Posterior cingulate gyrus (tissue), 11 donors: ENCODE measurements at places on chromosomes 6 and 20.
A peak's percentile ranks its signal among the peaks of the same experiment; 100 is the strongest.

DNA sequence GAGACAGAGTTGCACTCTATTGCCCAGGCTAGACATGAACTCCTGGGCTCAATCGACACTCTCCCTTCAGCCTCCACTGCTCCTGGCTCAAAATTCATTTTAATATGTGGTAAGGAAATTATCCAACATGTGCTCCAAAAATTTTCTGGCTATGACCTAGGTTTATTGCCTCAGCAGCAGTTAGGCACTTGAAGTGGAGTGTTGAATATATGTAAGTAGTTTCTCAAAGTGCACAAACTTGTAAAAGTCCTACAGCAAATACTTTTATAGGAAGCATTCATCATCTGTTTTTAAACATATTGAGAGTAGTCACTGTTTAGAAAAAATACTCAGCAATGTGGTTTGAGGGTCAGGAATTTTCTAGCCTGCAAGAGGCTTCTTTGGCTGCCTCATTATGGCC is 13.2 kb downstream of the FILIP1 start:
- no peak for DNase-seq

- DNase-seq: no peak
These were observed 68.6 kb downstream of the EPHA7 start for GRCh38 chr6:93350774-93351173.

DNA sequence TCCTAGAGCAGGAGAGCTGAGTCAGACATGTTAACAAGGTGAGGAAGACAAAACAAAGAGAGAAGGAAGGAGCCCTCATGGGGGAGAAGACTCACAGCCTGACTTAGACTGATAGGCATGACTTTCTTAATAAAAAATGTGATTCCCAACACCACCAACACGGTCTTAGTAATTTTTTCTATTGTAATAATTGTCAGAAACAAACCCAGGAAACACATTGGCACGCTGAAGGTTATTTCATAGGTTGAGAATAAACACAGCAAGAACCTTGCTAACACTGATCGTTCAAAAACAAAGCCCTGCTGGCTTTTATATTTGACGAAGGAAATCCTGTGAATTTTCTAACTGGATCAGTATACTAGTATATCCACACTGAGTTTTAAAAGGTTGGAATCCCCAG is 286.8 kb downstream of the HACE1 start:
- DNase-seq: no peak

- DNase-seq: no peak
These were observed 54.5 kb downstream of the ADGRG6 start for GRCh38 chr6:142356201-142356883.

DNA sequence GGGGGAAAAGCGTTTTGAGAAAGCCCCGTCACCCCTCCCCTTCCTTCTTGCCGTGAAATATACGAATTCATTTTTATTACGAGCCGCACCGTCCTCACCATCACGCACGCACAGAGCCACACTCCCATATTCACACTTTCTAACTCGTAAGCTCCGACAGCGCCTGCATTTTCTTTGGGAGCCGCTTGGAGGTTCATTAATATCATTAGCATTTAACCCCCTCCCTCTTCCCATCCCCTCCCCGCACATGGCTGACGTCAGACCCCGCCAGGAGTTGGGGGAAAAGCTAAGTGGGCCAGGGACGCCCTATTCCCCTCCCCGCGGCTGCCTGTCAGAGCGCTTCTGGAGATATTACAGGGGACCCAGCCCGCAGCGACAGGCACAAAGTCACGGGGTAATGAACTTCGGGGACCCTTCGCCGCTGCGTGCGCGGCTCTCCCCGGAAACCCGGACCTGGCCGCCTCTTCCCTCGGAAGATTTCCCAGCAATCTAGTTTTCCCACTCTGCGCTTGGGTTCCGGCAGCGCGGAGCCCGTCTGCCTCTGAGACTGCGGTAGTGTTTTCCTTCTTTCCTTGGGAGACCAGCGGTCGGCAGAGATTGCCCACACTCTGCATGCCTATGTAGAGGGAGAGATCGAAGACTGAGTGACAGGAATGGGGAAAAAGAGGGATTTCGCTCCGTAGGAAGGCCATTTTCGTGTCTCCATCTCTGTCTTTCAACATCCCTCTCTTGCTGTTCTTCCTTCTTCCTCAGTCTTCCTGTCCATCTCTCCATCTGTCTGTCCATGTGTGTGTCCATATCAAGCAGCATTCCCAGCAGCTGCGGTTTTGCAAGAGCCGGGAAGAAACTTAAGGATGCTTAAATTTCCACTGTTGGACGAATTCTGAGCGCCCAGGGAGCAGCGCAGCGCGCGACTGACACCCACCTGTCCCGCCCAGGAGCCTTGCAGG is at the start of gene NR2E1:
NR2E1 (plus strand) TSS at position 309 of the 950 bp plus-strand sequence. CDS start 744 bp downstream, outside the sequence.
- peak; percentile 56 for DNase-seq

DNA sequence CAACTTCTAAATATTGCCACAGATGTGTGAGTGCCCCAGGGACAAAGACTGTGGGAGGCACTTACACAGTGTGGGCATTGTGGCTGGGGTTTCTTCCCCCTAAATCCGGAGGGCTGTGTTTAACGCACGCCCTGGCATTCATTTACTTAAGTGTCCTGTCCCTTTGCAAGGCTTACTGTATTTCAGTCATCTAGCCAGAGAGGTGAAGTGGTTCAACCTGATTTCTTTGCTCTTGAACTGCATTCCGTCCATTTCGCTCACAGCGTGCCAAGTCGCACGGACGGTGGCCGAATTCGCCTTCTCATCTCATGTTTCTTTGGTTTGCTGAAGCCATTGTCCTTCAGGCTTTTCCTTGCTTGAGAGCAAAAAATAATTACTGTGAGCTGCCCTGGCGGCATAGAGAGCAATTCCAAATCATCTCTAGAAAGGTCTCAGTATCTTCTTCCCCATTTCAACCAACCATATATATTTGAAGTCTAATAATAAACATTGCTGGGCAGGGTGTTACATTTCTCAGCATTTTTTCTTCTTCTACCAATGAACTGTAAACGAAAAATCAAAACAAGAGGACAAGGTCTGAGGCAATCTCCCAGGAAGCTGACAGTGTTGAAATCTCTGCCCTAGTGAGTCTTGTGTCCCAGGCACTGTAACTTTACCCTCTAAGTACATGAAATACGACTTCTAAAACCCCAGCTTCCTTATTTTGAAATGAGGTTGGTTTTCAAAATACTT is 16.9 kb downstream of the SYTL3 start:
- DNase-seq: no peak

DNA sequence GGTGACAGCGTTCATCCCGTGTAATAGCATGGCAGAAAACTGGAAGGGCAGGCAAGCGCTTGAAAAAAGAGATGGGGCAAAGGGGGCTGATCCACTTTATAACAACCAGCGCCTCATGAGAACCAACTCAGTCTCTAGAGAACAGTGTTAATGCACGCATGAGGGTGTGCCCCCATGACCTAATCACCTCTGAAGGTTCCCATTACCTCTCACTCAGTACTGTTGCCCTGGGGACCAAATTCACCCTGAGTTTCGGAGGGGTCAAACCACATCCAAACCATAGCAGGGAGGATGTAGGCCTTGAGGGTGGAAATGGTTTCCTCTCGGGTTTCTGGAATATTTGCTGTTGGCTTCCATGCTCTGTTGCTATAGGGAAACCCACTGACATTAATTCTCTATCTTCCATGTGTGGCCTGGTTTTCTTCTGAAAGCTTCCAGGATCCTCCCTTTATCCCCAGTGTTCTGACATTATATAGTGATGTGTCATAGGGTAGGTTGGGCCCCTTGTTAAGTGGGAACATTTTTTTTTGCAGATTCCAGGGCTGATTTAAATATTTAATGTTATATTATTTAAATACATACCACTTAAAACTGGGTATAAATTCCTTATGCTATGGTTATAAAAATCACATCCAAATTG is 65.2 kb downstream of the PPP1R14C start:
- DNase-seq: no peak

DNA sequence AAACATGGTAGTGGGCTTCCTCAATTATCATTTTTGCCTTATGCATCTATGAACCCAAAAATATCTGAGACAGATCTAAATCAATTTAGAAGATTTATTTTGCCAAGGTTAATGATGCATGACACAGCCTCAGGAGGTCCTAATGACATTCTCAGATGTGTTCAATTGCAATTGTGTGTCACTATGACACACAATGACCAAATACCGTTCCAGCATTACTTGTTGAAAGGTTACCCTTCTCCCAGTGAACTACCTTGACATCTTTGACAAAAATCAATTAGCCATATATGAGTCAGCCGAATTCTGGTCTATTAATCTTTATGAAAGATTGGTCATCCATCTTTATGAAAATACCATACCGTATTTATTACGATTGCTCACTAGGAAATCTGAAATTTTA is 592.5 kb upstream of the GJE1 start:
- no peak for DNase-seq

DNA sequence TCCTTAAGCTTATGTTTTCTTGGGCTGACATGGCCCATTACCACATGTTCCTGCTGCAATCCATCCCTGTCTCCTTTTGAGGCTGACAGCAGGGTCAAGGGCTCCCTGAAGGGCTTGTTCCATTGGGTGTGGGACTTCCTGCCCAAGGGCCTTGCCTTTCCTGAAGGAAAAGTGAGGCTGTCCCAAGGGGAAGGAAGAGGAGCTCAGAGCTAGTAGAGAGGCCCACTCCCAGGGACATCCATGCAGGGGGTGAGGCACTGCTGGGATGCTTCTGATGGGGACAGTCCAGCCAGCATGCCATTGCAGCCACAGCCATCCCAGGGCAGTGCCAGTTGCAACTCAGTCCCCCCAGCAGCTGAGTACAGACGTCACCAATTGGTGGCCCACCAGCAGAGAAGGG is 138.4 kb upstream of the FOXA2 start:
- no peak for DNase-seq

- no peak for DNase-seq
These were observed 74.6 kb upstream of the CD93 start for GRCh38 chr20:23160536-23161243.

DNA sequence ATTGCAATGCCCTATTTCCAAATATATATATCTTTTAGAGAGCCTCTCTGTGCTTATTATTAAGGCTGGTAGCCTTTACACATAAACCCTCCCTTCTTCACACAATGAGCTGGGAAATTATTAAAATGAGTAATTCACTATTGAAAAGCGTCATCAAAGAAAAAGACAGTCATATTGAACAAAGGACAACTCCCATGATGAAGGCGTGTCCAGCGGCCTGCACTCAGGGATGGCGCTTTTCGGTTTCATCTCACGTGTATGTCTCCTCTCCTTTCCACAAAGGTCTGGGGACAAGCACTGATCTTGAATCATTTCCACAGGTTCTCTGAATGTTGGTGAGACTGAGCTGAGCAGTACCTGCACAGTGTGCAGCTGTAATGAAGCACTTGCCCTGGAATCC is 3.5 kb downstream of the SERPINB9 start:
- no peak for DNase-seq

DNA sequence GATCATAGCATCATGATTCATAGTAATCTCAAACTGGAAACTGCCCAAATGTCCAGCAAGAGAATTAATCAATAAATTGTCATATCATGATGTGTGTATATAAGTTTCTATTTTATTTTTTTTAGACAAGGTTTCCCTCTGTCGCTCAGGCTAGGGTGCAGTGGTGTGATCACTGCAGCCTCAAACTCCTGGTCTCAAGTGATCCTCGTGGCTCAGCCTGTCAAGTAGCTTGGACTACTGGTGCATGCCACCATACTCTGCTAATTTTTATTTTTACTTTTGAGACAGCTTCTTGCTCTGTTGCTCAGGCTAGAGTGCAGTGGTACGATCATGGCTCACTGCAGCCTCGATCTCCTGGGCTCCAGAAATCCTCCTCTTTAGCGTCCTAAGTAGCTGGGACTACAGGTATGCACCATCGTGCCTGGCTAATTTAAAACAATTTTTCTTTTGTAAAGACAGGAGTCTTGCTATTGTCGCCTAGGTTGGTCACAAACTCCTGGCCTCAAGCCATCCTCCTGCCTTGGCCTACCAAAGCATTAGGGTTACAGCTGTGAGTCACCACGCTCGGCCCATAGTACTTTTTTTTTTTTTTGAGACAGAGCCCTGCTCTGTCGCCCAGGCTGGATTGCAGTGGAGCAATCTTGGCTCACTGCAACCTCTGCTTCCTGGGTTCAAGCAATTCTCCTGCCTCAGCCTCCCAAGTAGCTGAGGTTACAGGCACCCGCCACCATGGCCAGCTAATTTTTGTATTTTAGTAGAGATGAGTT is 8.7 kb upstream of the ATRN start:
- DNase-seq: no peak

GRCh38 chr6:18447552-18447951 is 60.4 kb downstream of the RNF144B start:
- DNase-seq: no peak

- no peak for DNase-seq
These were observed 769 bp upstream of the TRPC4AP start for GRCh38 chr20:35093267-35093884.
